Transverse colon (tissue), 4 donors: ENCODE measurements at places on chromosomes 7 and 10.

DNA sequence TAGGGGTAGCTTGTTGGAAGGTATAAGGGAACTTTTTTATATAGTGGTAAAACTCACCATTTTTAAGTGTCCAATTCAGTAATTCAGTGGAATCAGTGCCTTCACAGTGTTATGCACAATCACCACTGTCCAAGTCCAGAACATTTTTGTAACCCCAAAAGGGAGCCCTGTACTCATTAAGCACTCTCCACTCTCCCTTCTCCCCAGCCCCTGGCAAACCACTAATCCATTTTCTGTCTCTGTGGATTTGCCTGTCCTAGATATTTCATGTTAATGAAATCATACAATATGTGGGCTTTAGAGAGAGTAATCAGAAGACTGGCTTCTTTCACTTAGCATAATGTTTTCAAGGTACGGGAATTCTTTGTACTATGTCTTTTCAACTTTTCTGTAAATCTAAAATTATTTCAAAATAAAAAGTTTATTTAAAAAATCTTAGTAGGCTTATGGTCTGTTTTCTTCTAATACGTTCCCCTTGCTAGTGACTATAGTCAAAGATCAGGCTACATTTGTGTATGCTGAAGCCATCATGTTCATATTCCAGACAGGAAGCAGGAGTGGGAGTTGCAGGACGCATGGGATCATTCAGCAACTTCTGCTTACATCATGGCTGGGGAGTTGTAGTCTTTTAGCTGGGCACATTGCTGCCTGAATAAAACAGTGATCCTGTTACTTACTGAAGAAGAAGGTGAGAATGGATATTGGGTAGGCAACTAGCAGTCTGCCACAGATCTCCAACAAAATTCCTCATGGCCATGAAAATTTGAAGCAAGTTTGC, 35.4 kb upstream of the TAX1BP1 start:
- H3K27me3 ChIP-seq = no peaks in the 10 kb centered on the region
- H3K36me3 ChIP-seq = no peaks in the 10 kb centered on the region
- DNase-seq = no peak

- H3K4me1 ChIP-seq = peaks cover 68% of the 10 kb centered on the region
- H3K27me3 ChIP-seq = no peaks in the 10 kb centered on the region
- H3K27ac ChIP-seq = peak overlapping the region; percentile 51
- no peaks in the 10 kb centered on the region for H3K36me3 ChIP-seq
- H3K4me3 ChIP-seq = no peak overlapping the region
These were observed 18.4 kb downstream of the TSPAN14 start for GRCh38 chr10:80472234-80473095.

DNA sequence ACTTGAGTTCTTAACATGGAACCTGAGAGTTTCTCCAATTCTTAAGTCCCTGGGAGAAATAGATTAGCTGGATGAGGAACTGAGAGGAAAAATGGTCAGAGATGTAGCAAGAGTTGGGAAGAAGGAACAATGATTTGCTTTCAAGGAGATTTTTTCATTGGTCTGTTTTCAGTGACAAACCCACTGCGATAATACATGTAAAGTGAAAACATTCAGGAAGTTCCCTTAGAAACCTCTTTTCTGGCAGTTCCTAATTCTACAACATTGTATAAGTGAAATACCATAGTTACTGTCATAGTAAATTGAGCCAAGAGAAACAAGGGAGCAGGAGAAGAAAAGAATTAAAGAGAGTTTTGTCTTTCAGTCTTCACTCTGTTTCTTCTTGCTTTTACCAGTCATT, 12.1 kb upstream of the MAGI2 start:
- H3K4me1 ChIP-seq = no peaks in the 10 kb centered on the region
- no peak for DNase-seq
- H3K27ac ChIP-seq = no peak overlapping the region
- no peaks in the 10 kb centered on the region for H3K27me3 ChIP-seq
- H3K36me3 ChIP-seq = no peaks in the 10 kb centered on the region

GRCh38 chr10:83725567-83725966, 413.7 kb upstream of the GHITM start:
- H3K4me1 ChIP-seq = no peaks in the 10 kb centered on the region
- no peaks in the 10 kb centered on the region for H3K36me3 ChIP-seq
- no peak for DNase-seq
- no peak overlapping the region for H3K27ac ChIP-seq

GRCh38 chr7:154699417-154699816, 303.5 kb downstream of the PAXIP1 start:
- no peak for DNase-seq
- H3K36me3 ChIP-seq = no peaks in the 10 kb centered on the region
- H3K27me3 ChIP-seq = no peaks in the 10 kb centered on the region

DNA sequence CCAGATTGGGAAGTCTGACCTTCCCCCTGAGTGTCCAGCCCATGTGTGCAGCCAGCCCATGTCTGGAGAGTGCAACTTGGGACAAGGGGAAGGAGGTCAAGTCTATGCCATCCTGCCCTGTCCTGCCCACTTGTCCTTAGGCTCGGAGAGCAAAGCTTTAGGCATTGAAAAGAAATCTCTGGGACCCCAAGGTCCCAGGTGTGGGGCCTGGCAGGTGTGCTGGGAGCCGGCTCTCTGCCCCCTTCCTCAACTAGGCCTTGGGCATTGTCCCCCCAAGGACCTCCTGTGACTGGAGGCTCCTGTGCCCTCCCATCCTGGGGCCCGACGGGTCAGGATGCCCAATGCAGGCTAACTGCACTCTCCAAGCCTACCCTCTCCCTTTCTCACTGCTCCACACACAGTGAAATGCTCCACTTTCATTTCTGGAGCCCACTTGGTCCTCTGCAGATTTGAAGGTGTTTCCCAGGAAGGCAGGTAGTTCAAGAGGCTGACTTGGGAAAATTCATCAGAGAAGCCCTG, 124.7 kb downstream of the PTPN20 start:
- no peak for DNase-seq
- no peaks in the 10 kb centered on the region for H3K27me3 ChIP-seq
- no peak overlapping the region for H3K27ac ChIP-seq
- no peaks in the 10 kb centered on the region for H3K36me3 ChIP-seq
- H3K4me3 ChIP-seq = no peak overlapping the region

GRCh38 chr7:145643981-145644380, 472.6 kb upstream of the CNTNAP2 start:
- no peaks in the 10 kb centered on the region for H3K36me3 ChIP-seq
- H3K4me1 ChIP-seq = no peaks in the 10 kb centered on the region
- DNase-seq = no peak
- no peak overlapping the region for H3K27ac ChIP-seq
- H3K27me3 ChIP-seq = no peaks in the 10 kb centered on the region

DNA sequence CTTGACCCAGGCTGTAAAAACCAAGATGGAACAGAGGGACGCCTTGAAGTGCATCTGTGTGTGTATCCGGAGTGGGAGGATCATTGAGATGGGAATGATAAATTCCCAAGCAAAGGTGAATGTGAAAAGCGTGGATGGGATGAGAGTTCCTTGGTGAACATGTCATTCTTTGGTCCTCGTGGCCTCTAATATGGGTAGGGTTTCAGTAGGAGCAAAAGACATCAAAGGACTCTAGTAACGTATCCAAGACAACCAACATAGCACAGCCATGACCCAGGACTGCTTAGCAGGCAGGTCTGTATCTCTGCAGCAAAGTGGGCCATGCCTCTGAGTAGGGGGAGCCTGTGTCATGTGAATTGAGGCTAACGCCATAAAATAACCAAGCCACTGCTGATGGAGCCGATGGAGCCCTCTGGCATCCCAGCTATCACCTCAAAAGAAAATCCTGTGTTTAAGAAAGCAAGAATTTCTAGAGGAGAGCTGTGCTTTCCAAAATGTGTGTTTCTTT, 98.6 kb downstream of the CCDC3 start:
- no peak for DNase-seq
- H3K27ac ChIP-seq = no peak overlapping the region
- H3K27me3 ChIP-seq = no peaks in the 10 kb centered on the region
- H3K4me1 ChIP-seq = no peaks in the 10 kb centered on the region
- no peak overlapping the region for H3K4me3 ChIP-seq
- no peaks in the 10 kb centered on the region for H3K36me3 ChIP-seq

- H3K4me1 ChIP-seq = peaks cover 55% of the 10 kb centered on the region
- H3K27ac ChIP-seq = peak overlapping the region; percentile 0
- no peak overlapping the region for H3K4me3 ChIP-seq
- DNase-seq = no peak
- no peaks in the 10 kb centered on the region for H3K27me3 ChIP-seq
These were observed 109.5 kb downstream of the PARD3 start for GRCh38 chr10:34705563-34705962.

GRCh38 chr10:78445308-78445707, 411.6 kb downstream of the RPS24 start:
- no peak overlapping the region for H3K4me3 ChIP-seq
- no peaks in the 10 kb centered on the region for H3K27me3 ChIP-seq
- no peak overlapping the region for H3K27ac ChIP-seq
- no peak for DNase-seq
- H3K4me1 ChIP-seq = no peaks in the 10 kb centered on the region

DNA sequence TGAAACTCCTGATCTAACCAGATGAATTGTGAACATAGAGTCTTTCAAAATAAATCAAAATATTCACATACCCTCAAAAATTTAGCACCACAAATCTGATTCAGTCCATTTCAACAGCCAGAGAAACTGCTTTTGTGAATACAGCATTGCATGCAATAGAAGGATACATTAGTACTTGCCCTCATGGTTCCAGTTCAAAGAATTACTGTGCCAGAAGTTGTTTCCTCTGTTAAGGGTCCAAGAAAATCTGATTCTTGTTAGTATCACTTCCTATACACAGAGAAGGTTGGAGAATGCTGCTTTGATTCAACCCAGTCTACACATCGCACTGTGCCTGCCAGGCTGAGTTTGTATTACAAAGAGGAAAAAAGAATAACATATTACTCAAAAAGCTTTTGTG, 115.6 kb downstream of the TFEC start:
- no peaks in the 10 kb centered on the region for H3K27me3 ChIP-seq
- H3K36me3 ChIP-seq = no peaks in the 10 kb centered on the region
- H3K4me3 ChIP-seq = no peak overlapping the region
- H3K27ac ChIP-seq = no peak overlapping the region
- no peaks in the 10 kb centered on the region for H3K4me1 ChIP-seq

GRCh38 chr10:35035606-35036005, 54.5 kb downstream of the CUL2 start:
- no peak for DNase-seq
- H3K27ac ChIP-seq = no peak overlapping the region
- H3K4me3 ChIP-seq = no peak overlapping the region
- no peaks in the 10 kb centered on the region for H3K27me3 ChIP-seq

DNA sequence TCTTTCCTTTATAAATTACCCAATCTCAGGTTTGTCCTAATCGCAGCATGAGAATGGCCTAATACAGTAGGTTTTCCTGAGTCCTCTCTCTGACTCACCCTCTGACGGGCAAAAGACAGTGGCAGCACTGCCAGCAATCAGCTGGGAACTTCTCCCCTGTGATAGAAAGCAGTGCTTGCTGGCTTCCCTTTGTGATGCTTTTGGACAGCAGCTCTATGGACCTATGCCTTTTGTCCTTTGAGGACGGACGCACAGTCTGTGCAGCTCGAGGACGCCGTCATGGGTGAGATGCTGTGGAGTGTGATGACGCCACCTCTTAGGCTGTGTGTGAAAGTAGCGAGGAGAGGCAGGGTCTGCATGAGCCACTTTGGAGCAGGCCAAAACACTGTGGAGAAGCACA, 68.8 kb downstream of the KIAA1217 start:
- H3K4me1 ChIP-seq = no peaks in the 10 kb centered on the region
- no peaks in the 10 kb centered on the region for H3K27me3 ChIP-seq
- H3K27ac ChIP-seq = no peak overlapping the region
- no peaks in the 10 kb centered on the region for H3K36me3 ChIP-seq
- no peak for DNase-seq

DNA sequence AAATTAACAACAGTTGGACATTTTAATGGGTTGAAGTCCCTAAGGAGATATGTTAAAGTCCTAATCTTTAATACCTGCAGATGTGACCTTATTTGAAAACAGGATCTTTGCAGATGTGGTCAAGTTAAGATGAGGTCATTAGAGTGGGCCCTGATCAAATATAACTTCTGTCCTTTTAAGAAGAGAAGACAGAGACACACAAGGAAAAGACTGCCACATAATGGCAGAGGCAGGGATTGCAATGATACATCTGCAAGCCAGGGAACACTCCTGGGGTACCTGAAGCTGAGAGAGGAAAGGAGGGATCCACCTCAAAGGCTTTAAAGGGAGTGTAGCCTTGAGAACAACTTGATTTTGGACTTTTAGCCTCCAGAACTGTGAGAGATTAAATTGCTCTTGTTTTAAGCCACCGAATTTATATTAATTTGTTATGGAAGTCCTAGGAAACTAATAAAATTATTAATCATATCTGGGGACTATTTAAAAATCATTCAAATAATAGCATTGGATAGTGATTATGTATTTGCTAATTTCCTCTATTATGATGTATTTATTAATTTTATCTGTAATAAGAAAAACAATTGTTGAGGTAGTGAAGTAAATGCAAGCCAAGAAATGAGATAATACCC, 700.0 kb upstream of the PCDH15 start:
- H3K27ac ChIP-seq = no peak overlapping the region
- DNase-seq = no peak
- no peaks in the 10 kb centered on the region for H3K27me3 ChIP-seq
- no peaks in the 10 kb centered on the region for H3K4me1 ChIP-seq
- H3K4me3 ChIP-seq = no peak overlapping the region
- H3K36me3 ChIP-seq = no peaks in the 10 kb centered on the region

- no peaks in the 10 kb centered on the region for H3K36me3 ChIP-seq
- H3K27ac ChIP-seq = peak overlapping the region; percentile 21
- no peak for DNase-seq
- no peaks in the 10 kb centered on the region for H3K27me3 ChIP-seq
- peaks cover 7% of the 10 kb centered on the region for H3K4me1 ChIP-seq
These were observed 13.5 kb upstream of the ASCC1 start for GRCh38 chr10:72229261-72230251.

DNA sequence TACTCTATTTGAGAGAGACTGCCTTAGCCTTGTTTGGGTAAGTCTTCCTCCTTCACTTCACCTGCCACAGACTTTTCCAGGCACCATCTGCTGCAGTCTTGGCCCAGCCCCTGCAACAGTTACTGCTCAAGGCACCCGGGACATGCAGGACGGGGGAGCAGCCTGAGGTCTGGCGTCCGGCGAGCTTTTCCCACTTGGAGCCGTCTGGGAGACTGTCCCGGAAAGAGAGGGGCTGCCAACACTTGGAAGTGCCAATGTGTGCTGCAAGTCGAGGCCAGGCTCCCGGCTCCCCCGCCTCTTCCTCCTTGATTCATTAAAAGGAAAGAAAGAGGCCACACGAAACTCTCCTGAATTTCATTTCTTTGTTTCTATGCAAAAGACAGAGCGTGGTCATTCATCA, 13.7 kb downstream of the HTRA1 start:
- no peak overlapping the region for H3K4me3 ChIP-seq
- no peaks in the 10 kb centered on the region for H3K36me3 ChIP-seq
- DNase-seq = no peak
- peaks cover 14% of the 10 kb centered on the region for H3K4me1 ChIP-seq
- H3K27ac ChIP-seq = peak overlapping the region; percentile 73
